Activated T-cell treated with anti-CD3 and anti-CD28 coated beads for 48 hours (primary cell): ENCODE measurements at places on chromosomes 3 and 15.
A peak's percentile ranks its signal among the peaks of the same experiment; 100 is the strongest.

- no peak for DNase-seq
These were observed 217.3 kb downstream of the SHQ1 start for GRCh38 chr3:72630969-72631344.

GRCh38 chr3:169771497-169772304, 1.5 kb upstream of the MYNN start:
- DNase-seq, result peak; percentile 32

- no peak for DNase-seq
These were observed 3.6 kb downstream of the USP50 start for GRCh38 chr15:50542887-50543210.

DNA sequence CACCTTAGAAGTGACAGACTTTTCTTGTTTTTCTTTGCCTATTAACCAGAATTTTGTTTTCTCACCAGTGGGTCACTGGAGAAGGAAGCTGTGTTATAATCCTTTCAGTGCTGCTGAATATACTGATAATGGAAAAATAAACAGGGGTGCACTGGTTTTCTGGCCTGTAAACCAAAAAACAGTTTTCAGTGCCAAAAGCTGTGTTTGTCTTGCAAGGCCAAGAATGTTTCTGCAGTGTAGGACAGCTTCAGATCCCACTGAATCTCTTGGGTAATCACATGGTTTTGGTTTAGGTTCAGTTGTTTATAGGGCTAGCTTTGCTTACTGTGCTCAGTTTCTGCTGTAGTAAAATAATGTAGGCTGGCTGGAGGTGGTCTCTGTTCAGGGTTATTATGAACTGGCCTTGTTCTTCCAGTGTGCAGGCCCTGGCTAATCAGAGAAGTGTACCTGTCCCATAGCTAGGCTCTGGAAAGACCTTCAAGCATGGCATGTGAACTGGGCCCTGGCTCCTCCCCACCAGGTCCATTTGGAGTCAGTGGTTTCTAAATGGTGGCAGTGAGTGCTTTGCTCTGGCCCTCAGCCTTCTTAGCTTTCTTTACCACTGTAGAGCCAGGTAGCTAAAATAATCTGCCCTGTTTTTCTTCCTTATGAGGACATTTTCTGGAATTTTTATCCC, 18.7 kb downstream of the PDE8A start:
- DNase-seq, result no peak

DNA sequence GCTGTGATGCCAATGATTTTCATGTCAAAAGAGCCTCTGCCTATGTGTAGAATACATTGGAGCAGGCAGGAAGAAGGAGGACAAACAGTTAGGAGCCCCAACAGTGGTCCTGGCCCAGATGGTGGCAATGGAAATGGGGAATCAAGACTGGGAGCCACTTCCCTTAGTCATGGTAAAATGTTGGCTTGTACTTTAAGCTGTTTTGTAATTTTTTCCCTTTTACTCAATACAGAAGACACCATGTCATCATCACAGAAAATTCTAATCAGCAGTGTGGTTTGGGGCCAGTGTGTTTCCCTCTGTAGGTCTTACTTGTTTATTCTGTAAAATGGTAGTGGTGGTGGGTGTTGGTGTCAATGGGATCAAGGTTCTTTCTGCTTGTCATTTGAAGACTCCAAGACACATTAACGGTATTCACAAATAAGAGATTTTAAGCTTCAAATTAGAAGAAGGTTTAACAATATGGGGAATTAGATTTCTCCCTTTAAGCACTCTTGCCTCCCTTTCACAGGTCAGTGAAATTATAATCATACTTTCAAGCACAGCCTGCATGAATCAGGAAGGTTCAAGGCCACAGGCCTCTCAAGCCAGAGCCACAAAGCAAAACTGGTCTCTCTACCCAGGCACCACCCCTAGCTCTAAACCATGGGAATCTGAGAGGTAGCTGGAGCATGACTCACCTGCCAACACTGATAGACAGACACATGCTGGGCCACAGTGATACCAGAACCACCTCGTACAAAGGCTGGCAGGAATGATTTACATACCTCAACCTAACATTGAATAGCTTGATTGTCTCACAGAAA, 24.9 kb downstream of the SIAH2 start:
- no peak for DNase-seq

DNA sequence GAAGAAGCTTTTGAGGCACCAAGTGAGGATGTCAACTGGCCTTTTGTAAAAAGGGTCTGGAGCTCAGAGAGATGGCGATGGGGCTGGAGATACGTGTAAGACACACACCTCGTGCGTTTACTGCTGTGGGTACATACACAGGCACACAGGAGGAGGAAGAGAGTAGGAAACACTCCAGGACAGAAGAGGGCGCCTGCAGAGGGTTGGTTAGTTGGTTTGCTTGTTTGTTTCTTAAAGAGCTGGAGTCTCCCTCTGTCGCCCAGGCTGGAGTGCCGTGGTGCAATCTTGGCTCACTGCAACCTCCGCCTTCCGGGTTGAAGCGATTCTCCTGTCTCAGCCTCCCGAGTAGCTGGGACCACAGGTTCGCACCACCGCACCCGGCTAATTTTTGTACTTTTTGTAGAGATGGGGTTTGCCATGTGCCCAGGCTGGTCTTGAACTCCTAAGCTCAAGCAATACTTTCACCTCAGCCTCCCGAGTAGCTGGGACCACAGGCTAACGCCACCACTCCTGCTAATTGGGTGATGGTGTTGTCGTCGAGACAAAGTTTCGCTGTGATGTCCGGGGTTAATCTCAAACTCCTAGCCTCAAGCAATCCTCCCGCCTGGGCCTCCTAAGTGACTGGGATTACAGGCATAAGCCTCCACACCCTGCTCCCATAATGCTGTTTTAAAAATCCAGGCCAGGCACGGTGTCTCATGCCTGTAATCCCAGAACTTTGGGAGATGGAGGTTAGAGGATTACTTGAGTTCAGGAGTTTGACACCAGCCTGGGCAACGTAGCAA, 1.3 kb upstream of the PRR20G start:
- DNase-seq, result no peak

GRCh38 chr3:180829409-180830405, 82.8 kb upstream of the FXR1 start:
- no peak for DNase-seq

GRCh38 chr15:98954411-98954810, 53.2 kb downstream of the PGPEP1L start:
- no peak for DNase-seq

DNA sequence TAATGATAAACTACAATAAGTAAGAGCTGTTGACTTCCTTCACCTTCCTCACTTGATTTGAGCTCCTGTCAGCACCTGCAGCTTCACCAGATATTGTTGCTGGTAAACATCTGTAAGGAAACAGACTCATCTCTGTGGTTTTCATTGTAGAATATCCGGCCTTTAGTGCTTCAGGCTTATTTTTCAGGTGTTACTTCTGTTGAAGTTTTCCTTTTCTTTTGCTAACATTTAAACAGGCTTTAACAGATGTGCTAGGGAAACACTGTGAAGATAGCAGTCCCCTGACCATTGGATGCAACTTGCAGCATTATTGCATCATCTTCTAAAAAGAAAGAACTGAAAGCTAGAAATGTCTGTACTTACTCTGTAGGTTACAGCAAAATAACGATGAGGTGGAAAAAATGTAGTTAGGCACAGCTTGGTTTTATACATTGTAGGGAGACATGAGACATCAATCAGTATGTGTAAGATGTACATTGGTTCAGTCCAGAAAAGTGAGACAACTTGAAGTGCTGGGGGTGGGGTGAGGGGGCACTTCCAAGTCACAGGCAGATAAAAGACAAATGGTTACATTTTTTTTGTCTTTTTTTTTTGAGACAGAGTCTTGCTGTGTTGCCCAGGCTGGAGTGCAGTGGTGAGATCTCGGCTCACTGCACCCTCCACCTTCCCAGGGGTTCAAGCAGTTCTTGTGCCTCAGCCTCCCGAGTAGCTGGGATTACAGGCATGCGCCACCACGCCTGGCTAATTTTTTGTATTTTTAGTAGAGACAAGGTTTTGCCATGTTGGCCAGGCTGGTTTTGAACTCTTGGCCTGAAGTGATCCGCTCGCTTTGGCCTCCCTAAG, 10.2 kb downstream of the EDEM1 start:
- DNase-seq, result no peak

DNA sequence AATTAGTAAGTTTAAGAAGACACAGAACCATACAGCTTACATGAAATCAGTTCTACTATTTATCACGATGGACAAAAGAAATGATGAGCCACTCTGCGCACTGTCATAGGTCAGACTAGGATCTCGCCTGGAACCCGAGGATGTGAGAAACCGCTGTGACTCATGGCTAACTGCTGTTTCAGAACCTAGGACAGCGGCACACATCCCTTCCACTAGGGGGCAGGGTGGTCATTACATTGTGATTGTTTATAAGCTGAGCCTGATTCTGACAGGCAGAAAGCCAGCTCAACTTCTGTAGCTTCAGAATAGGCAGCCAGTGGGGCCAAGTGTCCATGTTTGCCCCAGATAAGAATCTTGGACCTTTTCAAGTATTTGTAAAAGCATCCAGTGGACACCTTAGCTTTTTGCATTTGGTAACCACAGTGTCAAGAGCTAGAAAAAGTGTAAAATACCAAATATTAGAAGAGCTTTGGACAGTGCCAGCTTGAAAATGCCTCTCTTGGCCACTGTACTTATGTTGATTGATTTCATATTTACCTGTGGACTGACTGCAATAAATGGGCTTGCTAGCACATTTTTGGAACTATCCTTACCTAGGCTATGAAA, 115.8 kb downstream of the KBTBD8 start:
- DNase-seq, result peak; percentile 70

DNA sequence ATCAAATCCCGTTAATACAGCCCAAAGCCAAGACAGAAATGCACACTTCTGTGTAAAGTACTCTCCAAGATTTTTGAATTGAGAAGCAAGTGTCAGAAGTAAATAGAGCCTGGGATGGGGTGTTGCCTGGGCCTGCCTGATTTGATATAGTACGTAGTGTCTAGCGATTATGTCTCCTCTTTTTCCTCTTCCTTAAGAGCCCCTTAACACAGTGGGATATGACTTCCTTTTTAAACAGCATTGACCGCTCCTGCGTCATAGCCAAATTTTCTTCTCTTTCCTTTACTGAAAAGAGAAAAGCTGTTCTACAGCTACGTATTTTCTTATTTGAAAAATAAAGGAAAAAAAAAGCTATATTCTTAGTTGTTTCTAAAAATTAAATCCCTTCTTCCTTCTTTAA, 97.7 kb downstream of the PLCL2 start:
- no peak for DNase-seq

- DNase-seq, result no peak
These were observed 2.2 kb upstream of the ISLR2 start for GRCh38 chr15:74127954-74128784.

- no peak for DNase-seq
These were observed 125.1 kb downstream of the SQOR start for GRCh38 chr15:45759936-45760335.

- no peak for DNase-seq
These were observed 219.1 kb upstream of the FEZF2 start for GRCh38 chr3:62592408-62592807.
